Hematopoietic multipotent progenitor cell treated with erythropoietin and hydrocortisone succinate and interleukin-3 and kit ligand, for 15 days (in vitro differentiated cells): ENCODE measurements at places on chromosomes 2 and 18.

DNA sequence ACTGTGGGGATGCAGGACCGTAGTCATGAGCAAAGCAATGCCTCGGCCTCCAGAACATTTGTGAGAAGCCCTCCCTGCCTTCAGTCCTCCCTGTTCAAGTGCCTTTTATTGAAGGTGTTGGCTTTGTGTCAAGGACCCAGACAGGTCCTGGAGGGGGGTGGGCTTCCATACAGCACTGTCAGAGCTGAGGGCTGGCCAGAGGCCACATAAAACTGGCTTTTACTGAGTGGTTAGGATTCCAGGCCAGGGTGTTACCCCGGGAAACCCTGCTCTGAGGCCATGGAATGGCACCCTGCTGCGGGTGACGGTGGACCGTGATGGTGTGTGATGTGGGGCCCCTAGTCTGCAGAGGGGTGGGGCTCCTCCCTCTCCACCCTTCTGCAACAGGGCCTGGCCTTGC is 41.6 kb downstream of the TOGARAM2 start:
- DNase-seq = no peak

DNA sequence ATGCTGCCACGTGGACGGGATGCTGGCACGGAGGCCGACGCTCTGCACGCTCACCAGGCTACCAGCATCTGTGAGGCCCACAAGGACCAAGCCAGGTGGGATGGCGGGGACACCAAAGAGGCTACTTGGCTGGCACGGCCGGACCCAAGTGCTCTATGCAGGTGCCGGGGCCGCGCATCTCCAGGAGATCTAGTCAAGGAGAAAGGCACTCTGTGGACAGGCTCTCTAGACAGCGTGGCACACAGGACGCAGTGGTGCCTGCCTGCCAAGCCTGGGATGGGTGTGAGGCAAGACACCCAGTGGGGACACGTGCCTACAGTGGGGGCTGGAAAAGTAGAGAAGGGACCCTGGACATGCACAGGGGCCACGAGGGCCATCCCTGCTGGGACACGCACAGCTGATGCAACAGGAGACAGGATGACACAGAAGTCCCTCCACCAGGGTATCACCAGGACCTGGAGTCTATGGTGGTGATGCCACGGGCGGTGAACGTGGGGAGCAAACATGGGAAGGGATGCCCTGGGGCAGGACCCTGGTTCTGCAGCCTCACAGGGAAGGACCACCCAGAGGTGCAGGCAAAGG is 28.5 kb downstream of the ZNF516 start:
- DNase-seq = no peak

GRCh38 chr2:60962528-60962927 is 55.0 kb upstream of the PEX13 start:
- DNase-seq = no peak

- no peak for DNase-seq
Observed at GRCh38 chr18:36594621-36595020, 234.2 kb downstream of the TPGS2 start.

DNA sequence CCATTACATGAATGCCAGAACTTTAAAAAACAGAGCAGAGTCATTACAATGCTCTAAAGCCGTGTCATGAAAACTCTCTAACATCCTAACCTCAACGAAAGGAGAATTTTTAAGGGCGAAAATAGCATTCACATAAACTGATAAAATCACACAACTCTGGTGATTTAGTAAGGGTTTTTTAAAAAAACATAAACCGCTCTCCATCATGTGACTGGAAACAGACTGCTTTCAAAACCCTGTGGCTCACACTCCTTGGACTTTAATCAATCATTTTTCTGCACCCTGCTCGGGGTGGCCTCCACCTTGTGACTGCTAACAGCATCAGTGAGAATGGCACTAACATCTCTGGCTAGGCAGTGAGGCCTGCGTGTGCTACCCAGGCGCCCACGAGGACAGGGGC is 12.1 kb downstream of the DOCK10 start:
- DNase-seq = no peak

GRCh38 chr2:217444932-217445331 is 557.9 kb downstream of the TNS1 start:
- no peak for DNase-seq

GRCh38 chr2:160603771-160604510 is 110.3 kb upstream of the RBMS1 start:
- no peak for DNase-seq

GRCh38 chr2:177320596-177320995 is 56.1 kb upstream of the NFE2L2 start:
- DNase-seq = no peak

GRCh38 chr2:125747165-125747425 is 908.9 kb upstream of the GYPC start:
- no peak for DNase-seq

DNA sequence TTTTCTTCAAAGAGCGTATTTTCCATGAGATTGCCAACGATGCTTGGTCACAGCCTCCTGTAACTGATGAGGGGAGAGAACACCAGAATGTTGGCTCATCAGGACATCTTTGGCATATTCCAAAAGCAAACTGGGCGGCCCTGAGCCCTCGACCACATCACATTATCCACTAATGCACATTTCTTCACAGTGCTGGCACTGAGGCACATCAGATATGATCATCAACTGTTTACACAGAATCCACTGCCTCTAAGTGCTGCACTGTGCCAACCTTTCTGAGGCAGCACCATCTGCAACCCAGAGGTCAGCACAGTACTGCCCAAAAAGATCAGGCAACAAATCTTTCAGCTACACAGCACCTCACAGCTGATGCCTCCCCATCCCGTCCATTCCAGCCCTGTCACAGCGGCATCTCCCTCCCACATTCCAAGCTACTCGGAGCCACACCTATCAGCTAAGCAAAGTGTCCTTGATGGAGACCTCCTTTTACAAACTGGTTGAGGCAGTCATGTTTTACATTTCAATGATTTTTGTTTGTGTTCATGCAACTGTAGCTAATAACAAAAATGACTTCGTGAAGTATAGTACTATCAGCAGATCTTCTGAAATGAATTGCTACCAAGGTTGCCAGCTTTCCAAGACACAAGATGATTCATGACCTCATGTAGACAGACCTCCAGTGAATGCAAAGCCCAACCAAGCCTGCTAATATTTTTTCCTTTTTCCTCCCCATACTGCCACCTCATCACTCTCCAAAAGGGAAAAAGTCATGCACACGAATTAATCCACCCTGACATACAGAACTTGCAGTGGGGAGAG is 32.3 kb downstream of the MYO5B start:
- no peak for DNase-seq

DNA sequence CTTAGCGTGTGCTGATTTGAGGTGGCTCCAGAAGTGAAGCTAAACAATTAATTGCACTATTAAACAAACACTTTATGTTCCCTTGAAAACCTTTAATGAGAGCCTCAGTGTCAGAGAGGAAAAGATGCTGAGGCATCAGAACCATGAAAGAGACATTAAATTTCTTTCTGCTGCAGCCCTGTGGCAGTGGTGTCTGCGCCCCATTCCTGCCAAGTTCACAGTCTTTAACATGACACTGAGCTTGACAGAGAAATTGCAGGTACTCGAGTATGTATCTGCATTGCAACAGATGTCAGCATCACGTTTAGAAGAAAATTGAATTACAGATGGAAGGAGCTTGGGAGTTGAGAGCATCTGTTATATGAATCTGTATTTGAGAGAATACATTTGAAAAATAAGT is 111.3 kb upstream of the CREB1 start:
- no peak for DNase-seq

DNA sequence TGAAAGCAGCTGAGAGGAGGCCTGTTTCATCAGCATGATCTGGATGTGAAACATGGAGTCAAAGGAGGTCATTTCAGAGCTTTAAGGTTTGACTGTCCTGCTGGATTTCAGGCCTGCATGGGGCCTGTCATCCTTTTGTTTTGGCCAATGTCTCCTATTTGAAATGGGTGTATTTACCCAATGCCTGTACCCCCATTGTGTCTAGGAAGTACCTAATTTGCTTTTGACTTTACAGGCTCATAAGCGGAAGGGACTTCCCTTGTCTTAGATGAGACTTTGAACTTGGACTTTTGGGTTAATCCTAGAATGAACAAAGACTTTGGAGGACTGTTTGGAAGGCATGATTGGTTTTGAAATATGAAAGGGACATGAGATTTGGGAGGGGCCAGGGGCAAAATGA is 19.3 kb upstream of the CYP27C1 start:
- no peak for DNase-seq

DNA sequence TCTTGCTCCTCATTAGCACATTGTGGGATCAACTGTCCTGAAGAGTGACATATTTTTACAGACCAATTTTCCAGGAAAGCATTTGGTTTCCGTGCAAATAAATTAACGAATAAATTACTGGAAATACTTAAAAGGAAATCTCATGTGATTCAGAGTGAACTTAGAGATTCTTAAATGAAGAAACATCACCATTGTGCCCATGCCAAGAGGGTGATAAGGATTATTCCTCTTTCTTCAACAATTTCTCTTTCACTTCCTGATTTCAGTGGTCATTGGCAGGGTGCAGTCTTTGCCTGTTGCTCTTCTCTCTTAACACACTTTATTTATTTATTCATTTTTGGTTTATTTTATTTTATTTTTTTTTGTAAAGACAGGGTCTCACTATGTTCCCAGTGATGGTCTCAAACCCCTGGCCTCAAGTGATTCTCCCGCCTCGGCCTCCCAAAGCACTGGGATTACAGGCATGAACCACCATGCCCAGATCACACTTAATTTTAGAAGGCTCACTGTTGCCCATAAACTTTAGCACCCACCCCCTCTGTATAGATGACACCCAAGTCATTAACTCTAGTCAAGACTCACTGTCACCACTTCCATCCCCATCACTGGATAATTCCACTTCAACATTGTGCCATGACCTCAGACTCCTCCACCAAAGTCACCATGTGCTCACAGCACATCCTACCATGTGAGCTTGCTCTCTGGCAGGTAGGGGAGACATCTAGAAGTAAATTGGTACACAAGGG is 92.6 kb upstream of the CERS6 start:
- DNase-seq = no peak
